Endothelial cell (in vitro differentiated cells): ENCODE measurements at places on chromosomes 1 and 21. TPM values are rescaled to one million over a fixed set of nuclear protein-coding genes. Genes with fewer than 3 reads are reported as not detected.
A peak's percentile ranks its signal among the peaks of the same experiment; 100 is the strongest.

The ZMYND12 gene
- total RNA-seq, result 1.1 TPM

DNA sequence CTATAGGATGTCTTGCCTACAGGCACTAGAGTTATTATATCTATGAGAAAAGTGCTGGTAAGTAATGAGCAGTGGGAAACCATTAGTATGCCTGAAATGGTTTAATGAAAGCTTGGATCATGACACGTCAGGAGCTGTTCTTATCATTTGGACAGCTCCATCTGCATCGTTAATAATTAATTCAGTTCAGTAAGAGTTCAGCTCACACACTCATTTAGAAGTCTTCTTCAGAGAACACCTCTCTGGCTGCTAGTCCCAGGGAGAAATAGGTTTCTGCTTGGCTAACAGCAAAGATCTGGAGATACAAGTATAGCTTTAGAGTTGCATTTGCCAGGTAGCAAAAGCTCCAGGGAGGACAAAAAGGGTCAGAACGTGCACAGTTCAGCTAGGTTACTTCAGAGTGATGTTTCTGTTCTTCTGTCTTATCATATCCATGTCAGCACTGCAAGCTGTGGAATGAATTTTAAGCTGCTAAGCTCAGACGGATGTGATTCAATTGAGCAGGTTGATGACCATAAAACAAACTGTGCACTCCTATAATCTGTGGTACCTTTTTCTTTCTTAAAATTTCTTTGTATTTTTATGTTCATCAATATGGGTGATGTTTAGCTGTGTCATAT is 173.6 kb downstream of the ADGRL2 start:
- H3K4me1 ChIP-seq, result peaks cover 8% of the 10 kb centered on the region
- no peak for DNase-seq
- no peaks in the 10 kb centered on the region for H3K27me3 ChIP-seq
- no peaks in the 10 kb centered on the region for H3K36me3 ChIP-seq
- no peak overlapping the region for H3K27ac ChIP-seq

The LDLRAD1 gene
- total RNA-seq, result not detected

DNA sequence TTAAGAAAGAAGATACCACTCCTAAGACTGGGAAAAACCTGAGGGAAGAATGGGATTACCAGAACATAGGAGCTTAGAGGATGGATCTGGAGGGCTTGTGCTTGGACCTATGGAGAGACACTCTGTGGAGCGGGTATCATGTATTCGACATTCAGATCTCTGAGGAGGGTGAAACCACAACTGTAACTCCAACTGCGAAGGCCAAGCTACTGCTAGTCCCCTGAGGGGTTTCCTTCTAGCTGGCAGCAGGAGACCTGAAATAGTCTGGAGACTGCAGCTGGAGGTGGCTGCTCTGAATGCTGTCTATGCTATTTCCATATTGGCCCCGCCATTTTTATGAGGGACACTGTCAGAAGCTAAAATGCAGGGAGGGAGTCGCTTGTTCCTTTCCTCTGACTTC is 462.3 kb downstream of the PTPRC start:
- no peaks in the 10 kb centered on the region for H3K4me1 ChIP-seq
- DNase-seq, result no peak
- H3K27me3 ChIP-seq, result no peaks in the 10 kb centered on the region
- no peaks in the 10 kb centered on the region for H3K36me3 ChIP-seq
- no peak overlapping the region for H3K4me3 ChIP-seq
- no peak overlapping the region for H3K27ac ChIP-seq

DNA sequence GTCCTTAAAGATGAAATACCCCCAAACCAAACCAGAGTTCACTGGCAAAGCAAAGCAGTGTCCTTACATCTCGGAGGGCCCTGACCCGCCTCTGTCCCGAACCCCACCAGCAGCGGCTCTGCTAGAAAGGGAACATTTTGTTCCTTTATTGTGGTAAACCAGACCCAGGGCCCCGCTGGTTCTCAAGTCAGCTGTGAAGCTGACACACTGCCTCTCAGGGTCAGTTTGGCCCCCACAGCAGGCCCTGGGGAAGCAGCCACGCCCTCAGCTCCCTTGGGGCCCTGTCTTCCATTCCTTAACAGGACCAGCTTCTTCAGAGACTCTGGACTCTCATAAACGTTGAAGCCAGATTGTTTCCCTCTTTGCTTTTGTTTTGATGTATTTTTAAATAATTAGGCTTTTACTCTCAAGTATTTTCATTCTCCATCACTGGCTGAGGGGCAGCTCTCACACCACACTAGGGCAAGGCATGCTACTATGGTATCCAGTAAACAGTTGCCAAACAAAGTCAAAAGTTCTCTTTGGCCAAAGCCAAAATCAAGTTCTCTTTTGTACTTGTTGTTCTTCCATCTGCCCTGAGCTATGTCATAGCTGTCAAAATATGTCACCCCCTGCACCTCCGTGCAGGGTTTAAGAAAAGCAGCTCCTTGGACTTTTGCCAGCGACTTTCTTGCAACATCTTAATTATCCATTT is 61.1 kb upstream of the ANGPTL1 start:
- H3K27me3 ChIP-seq, result peaks cover 2% of the 10 kb centered on the region
- DNase-seq, result no peak
- H3K4me3 ChIP-seq, result no peak overlapping the region
- H3K4me1 ChIP-seq, result peaks cover 10% of the 10 kb centered on the region

DNA sequence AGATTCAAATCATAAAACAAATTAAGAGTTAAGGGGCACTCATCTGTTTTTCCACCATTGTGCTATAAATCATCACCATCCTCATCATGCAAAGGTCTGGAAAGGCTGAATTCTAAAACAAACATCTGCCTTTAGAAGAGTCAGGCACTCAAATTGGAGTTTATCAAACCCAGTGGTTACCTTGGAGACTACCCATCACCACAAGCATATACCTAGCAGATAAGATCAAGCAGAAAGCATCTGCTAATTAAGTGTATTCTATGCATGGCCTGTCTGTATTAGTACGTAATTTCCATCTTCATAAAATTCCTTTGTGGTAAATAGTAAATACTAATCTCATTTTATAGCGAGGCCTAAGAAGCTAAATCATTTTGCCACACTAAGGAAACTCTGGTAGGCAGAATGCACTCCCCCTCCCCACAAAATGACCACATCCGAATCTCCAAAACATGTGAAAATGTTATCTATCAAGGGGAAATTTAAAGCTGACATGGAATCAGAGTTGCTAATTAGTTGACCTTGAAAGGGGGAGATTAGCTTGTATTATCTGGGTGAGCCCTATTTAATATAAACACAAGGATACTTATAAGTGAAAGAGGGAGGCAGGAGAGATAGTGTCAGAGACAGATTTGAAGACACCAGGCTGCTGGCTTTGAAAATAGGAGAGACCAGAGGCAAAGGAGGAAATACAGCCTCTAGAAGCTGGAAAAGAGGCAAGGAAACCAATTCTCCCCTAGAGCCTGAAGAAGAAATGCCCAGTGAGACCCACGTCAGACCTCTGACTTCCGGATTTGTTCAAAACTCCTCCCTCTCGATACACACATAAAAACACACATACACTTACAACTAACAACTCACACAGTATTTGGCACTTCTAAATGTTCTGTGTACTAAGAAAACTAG is 23.2 kb downstream of the ARID4B start:
- H3K36me3 ChIP-seq, result no peaks in the 10 kb centered on the region
- no peak for DNase-seq
- H3K4me1 ChIP-seq, result peaks cover 4% of the 10 kb centered on the region
- H3K27ac ChIP-seq, result peak overlapping the region; percentile 81
- H3K4me3 ChIP-seq, result no peak overlapping the region

The MRTO4 gene
- 22.4 TPM for total RNA-seq

DNA sequence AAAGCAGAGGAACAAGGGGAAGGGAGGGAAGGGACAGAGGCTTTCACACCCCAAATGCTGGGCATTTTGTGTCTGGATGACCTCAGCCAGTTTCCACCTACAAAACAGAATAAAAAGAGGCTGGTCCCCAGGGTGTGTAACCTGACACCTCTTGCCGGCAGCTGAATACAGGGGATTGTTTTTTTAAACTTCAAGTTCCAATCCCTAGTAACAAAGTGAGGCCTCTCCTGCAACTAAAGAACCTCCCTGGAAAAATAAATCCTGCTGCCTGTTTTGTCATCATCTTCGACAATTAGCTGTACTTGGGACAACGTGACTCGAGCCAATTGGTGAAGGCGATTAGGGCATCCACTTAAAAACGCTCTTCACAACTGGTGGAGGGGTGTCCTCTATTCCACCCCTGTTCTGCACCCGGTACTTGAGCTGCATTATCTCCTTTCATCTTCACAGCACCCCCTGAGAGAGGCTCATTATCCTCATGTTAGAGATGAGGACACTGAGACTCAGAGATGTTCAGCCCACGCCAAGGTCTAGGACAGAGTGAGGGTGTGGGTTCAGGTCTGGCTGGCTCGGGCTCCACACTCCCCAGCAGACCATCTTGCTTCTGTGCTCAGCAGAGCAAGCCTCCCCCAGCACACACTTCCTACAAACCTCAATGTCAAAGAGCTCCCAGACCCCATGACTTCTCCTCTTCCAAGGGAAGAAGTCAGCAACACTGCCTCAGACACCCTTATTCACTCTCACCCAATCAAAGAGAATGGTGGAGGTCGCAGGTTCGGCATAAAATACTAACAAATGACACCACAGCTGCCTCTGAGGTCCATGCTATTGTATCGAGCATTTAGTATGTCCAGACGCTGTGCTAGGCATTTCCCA is 15.2 kb downstream of the ITPKB start:
- H3K36me3 ChIP-seq, result peaks cover 60% of the 10 kb centered on the region
- H3K4me3 ChIP-seq, result peak overlapping the region; percentile 70
- peak overlapping the region; percentile 30 for H3K27ac ChIP-seq

GRCh38 chr1:167149793-167150491 is 56.1 kb downstream of the STYXL2 start:
- peaks cover 2% of the 10 kb centered on the region for H3K27me3 ChIP-seq
- no peak overlapping the region for H3K27ac ChIP-seq
- no peak for DNase-seq
- no peaks in the 10 kb centered on the region for H3K36me3 ChIP-seq
- peaks cover 24% of the 10 kb centered on the region for H3K4me1 ChIP-seq

GRCh38 chr1:202264300-202264699 is 70.7 kb downstream of the LGR6 start:
- DNase-seq, result no peak
- no peaks in the 10 kb centered on the region for H3K4me1 ChIP-seq
- no peaks in the 10 kb centered on the region for H3K36me3 ChIP-seq
- H3K4me3 ChIP-seq, result no peak overlapping the region
- no peak overlapping the region for H3K27ac ChIP-seq
- H3K27me3 ChIP-seq, result no peaks in the 10 kb centered on the region

GRCh38 chr1:244709076-244709475 is 56.1 kb downstream of the DESI2 start:
- H3K4me3 ChIP-seq, result no peak overlapping the region
- peaks cover 2% of the 10 kb centered on the region for H3K27me3 ChIP-seq
- peaks cover 8% of the 10 kb centered on the region for H3K4me1 ChIP-seq
- H3K36me3 ChIP-seq, result peaks cover 4% of the 10 kb centered on the region

The CYP4A22 gene
- not detected for total RNA-seq

The GPR52 gene
- total RNA-seq, result 0.67 TPM

DNA sequence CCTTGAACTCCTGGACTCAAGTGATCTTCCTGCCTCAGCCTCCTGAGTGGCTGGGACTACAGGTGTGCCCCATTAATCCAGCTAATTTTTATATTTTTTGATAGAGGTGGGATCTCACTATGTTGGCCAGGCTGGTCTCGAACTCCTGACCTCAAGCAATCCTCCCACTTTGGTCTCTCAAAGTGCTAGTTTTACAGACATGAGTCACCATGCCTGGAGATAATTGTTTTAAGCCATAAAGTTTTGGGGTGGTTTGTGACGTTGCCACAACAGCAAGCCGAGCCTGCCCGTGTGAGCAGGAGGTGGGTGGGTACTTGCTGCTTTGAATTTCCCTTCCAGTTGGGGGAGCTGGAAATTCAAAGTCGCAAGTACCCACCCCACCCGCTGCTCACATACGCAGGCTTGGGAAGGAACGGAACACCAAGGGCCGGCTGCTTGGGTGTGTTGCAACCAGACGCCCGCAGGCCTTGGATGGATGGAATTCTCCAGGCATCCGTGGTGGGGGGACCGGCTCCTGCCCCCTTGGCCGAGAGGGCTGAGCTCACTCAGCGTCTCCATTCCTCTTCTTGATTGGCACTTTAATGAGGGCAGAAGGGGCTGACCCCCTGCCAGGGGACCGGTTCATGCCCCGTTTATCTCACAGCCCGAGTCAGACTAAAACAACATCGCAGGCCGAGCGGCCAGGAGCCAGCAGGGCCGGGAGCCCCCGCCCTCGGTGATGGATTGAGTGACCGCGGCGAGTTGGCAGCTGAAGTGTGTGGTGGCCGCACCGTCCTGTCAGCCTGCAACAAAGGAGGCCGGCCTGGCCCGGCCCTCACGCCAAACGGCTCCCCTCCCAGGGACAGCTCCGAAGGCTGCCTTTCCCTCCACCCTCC is 78.1 kb downstream of the DHRS3 start:
- no peak overlapping the region for H3K27ac ChIP-seq
- H3K27me3 ChIP-seq, result peaks cover 4% of the 10 kb centered on the region
- H3K4me1 ChIP-seq, result peaks cover 9% of the 10 kb centered on the region
- H3K4me3 ChIP-seq, result no peak overlapping the region
- no peak for DNase-seq

DNA sequence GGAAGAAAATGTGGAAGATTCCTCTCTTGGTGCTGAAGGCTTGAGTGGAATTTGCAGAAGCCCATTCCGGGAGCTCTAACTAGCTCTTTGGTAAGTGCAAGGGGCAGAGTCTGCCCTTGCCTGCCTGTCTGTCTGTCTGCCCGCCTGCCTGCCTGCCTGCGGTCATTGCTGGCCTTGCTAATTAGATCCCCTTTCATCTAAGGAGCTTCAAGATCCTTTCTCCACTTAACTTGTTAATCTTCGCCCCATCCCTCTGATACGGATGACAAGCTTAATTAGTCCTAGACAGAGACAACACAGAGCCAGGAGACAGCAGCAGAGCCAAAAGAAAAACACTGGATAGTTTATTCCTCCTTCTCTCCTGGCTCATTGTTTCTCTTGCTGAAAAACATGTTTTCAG is 80.2 kb upstream of the GADD45A start:
- peaks cover 1% of the 10 kb centered on the region for H3K27me3 ChIP-seq
- no peak for DNase-seq
- H3K27ac ChIP-seq, result no peak overlapping the region
- H3K4me1 ChIP-seq, result peaks cover 10% of the 10 kb centered on the region
- H3K36me3 ChIP-seq, result no peaks in the 10 kb centered on the region
- H3K4me3 ChIP-seq, result no peak overlapping the region

The YBX1 gene
- 741 TPM for total RNA-seq

The EXTL1 gene
- total RNA-seq, result 1.8 TPM

DNA sequence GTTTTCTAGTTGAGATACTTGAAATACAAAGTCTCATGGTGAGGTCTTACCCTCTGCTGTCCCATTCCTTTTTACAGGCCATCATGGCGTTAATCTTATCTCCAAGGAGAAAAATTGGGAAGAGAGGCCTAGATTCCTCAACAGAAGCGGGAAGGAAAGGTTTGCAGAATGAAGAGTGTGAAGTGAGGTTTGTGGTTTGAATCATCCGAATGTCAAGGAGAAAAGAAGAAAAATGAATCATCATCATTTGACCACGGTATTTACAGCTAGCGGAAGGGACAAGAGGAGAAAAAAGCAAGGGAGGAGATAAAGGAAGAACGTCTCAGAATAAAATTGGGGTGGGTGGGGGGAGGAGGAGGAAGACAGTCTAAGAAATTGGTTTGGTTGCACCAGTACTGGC is 935 bp upstream of the COG2 start:
- H3K4me1 ChIP-seq, result peaks cover 2% of the 10 kb centered on the region
- H3K4me3 ChIP-seq, result peak overlapping the region; percentile 95
- no peak overlapping the region for H3K27ac ChIP-seq
- peaks cover 2% of the 10 kb centered on the region for H3K27me3 ChIP-seq
- no peak for DNase-seq
- no peaks in the 10 kb centered on the region for H3K36me3 ChIP-seq

GRCh38 chr1:23444104-23444533 is 19.6 kb upstream of the TCEA3 start:
- H3K36me3 ChIP-seq, result peaks cover 7% of the 10 kb centered on the region
- no peaks in the 10 kb centered on the region for H3K4me1 ChIP-seq
- no peak for DNase-seq
